M059J (cell line): ENCODE measurements at places on chromosomes 13 and 19. TPM values are rescaled to one million over a fixed set of nuclear protein-coding genes. Genes with fewer than 3 reads are reported as not detected.

Gene KIR2DL1
- total RNA-seq = not detected in 2 replicates

Gene NCR1
- not detected in 2 replicates for total RNA-seq

Gene FFAR2
- total RNA-seq = not detected in 2 replicates

Gene CD33
- total RNA-seq = 3.8 and 4.6 TPM in 2 replicates

Gene USP12
- 17.9 and 30.1 TPM in 2 replicates for total RNA-seq

Gene ABCA7
- 9.3 and 13.5 TPM in 2 replicates for total RNA-seq

Gene MYH14
- total RNA-seq = not detected in 2 replicates

Gene SIGLEC9
- total RNA-seq = 0.27 TPM in 1 of 2 replicates, not detected in the other

Gene C1QTNF9B
- total RNA-seq = not detected in 2 replicates
